ENCODE measurements at places on chromosomes 5 and 9.

- no peak for DNase-seq
Measured at GRCh38 chr5:129945028-129945427, 40.8 kb downstream of the CHSY3 start.

GRCh38 chr5:32551194-32551593, 34.2 kb upstream of the SUB1 start:
- DNase-seq: no peak

- no peak for DNase-seq
Measured at GRCh38 chr9:89417832-89418473, 80.0 kb downstream of the SEMA4D start.

GRCh38 chr5:142529626-142530278, 156.1 kb downstream of the FGF1 start:
- DNase-seq: no peak

DNA sequence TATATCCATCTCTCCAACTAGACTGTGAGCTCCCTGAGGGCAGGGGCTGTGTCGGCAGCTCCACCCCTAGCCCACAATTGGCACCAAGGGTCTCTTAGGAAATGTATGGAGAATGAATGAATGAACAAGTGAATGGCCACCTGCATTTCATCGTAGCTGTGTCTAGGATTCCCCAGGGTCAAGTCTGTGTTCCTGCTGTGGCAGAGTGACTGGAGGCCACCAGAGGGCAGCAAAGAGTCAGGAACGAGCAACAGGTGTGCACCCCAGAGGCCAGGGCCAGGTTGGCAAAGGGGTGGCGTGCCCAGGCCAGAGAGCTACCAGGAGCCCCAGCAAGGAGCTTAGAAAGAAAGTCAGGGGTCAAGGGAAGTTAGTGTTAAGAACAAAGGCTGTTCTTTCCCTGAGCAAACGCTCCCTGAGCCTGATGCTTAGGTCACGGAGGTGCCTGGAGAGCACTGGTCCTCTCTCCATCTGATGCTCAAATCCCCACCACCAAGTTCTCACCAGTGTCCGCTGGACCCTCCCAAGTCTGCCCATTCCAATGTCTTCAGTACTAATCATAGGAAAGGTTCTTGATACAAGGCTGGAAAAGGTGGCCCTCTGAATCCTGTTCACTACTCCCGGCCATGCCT, 160.7 kb downstream of the PAX5 start:
- peak; percentile 63 for DNase-seq

DNA sequence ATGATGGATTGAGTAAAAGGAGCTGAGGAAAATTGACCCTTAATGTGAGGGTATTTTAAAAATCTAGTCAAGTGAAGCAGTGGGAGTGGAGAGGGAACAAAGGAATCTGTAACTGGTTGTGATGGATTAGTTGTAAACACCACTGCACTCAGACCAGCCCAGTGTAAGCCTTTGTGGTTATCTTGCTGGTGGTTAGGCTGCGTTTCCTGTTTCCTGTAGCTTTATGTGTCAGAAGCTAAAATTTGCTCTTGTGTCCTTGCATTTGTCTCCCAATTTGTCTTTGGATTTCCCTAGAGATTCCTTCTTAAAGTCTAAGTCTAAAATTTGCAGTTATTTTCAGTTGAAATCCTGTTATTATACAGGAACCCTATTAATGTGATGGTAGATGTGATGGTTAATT, 6.3 kb downstream of the IFNA21 start:
- no peak for DNase-seq

DNA sequence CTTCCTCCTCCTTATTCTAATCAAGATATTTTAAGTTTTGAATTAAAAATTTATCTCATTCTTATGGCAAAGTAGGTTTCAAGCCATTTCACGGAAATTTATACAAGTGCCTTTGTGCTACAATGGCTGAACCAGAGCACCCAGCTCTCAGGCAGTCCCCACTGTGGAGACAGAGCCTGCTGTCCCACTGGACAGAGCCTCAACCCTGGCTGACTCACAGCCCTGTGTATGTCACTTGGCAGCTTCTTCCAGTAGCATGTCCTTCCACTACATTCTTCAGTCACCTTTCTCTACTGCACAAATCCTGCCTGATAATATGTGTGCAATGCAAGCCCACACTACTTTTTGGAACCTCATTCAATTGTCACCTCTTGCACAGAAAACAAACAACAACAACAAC, 253.1 kb downstream of the PDE4D start:
- no peak for DNase-seq

All from activated T-cell treated with anti-CD3 and anti-CD28 coated beads for 48 hours (primary cell).